ENCODE measurements at places on chromosomes 2 and 18. TPM values are rescaled to one million over a fixed set of nuclear protein-coding genes. Genes with fewer than 3 reads are reported as not detected.

Gene TMEM185B
- total RNA-seq = 23.9 TPM

Gene DYNAP
- not detected for total RNA-seq

Gene CABLES1
- total RNA-seq = 71.1 TPM

Gene CXCR1
- total RNA-seq = not detected

DNA sequence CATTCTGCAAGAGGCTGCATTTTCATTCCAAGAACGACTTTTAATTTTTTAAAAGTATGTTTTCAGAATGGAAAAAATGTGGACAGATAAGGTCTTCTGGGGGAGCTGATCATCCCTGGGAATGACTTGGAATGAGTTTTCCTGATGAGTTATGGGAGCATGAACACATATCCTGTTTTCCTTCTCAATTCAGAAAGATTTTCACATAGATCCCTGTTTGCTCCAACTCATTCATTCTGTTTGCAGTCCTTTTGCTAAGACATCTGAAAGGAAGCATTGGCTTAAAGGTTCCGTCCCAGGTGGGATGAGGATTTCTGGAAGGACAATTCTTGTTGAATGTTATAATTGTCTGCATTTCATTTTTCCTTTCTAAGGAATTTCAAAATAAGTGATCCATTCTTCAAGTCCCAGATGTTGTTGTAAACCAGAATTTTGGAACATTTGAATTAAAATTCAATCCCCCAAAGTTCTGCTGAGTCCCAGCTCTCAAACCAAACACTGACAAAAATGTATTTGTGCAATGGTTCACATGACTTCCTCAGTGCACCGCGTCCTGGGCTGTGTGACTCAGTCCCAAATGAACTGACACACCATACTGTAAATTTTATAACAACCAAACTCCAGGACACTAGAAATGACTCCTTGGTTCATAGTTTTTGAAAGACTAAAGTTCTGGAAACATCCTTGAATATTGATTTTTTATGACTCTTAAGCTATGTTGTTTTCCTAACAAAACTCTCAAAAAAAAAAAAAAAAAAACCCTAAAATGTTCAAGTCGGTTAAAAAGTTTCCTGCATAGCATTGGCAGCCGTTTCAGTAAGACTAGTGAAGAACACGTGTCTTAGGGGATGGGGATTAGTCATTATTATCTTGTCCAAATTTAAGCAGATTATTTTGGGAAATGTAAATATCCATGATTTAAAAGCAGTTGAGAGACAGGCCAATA lies 281.8 kb upstream of the TCF4 start:
- no peak overlapping the region for H3K4me3 ChIP-seq
- H3K36me3 ChIP-seq = no peaks in the 10 kb centered on the region
- no peaks in the 10 kb centered on the region for H3K27me3 ChIP-seq
- DNase-seq = peak; percentile 47
- no peak overlapping the region for H3K27ac ChIP-seq

GRCh38 chr18:4369705-4370104 lies 85.4 kb downstream of the DLGAP1 start:
- no peak overlapping the region for H3K4me3 ChIP-seq
- no peaks in the 10 kb centered on the region for H3K27me3 ChIP-seq
- DNase-seq = no peak
- H3K36me3 ChIP-seq = no peaks in the 10 kb centered on the region
- no peaks in the 10 kb centered on the region for H3K4me1 ChIP-seq

DNA sequence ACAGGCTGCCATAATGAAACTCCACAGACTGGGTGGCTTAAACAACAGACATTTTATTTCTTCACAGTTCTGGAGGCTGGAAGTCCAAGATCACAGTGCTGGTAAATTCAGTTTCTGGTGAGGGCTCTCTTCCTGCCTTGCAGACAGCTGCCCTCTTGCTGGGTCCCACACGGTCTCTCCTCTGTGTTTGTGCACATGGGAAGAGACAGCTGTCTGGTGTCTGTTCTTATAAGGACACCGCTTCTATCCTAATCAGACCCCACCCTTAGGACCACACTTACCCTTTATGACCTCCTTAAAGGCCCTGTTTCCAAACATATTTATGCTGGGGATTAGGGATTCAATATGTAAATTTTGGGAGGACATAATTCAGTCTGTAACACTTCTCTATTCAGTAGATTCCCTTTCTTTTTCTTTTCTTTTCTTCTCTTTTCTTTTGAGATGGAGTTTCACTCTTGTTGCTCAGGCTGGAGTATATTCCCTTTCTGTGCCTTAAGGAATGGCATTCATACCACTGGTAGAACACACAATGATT lies 18.9 kb downstream of the CTIF start:
- H3K4me1 ChIP-seq = peaks cover 10% of the 10 kb centered on the region
- H3K27me3 ChIP-seq = no peaks in the 10 kb centered on the region
- H3K27ac ChIP-seq = no peak overlapping the region
- peaks cover 3% of the 10 kb centered on the region for H3K36me3 ChIP-seq
- no peak for DNase-seq
- no peak overlapping the region for H3K4me3 ChIP-seq

GRCh38 chr18:76263046-76264005 lies 231.7 kb downstream of the ZNF516 start:
- no peak for DNase-seq
- H3K27me3 ChIP-seq = no peaks in the 10 kb centered on the region
- no peak overlapping the region for H3K4me3 ChIP-seq
- H3K4me1 ChIP-seq = no peaks in the 10 kb centered on the region
- H3K27ac ChIP-seq = no peak overlapping the region

DNA sequence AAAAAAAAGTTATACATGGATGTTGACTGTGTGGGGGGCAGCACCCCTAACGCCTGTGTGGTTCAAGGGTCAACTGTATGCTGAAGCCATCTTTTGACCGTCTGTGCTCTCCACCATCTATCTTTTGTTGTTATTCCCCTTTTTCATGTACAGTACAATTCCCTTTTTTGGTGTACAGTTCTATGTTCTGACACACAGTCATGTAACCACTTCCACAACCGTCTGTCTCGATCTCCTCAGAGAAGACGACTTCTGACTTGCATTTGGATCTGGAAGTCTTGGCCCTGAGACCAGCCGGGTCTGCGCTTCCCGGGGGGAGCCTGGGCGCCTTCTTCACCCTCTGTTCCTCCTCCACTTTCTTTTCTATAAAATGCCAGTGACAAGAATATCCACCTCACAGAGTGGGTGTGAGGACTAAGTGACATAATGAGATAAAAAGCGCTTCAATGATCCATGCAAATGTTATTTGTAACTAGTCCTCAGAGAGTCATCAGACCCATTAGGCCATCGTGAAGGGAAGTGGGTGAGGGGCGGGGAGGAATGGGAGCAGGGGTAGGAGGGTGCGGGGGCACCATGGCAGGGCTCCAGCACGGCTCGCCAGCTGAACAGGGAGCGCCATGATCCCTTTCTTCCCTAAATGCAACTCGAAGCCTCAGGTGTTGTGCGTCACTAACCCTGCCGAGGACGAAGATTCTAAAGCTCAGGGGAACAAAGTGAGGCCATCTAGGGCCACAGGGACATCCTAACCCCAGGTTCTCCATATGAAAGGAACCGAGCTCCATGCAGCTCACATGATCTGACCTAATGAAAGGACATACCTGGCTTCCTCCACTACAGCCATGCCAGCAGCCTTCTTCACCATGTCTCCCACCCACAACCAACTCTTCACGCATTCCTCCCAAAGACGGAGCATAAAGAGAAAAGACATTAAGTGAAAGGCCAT lies 16.6 kb downstream of the ADCY3 start:
- H3K27me3 ChIP-seq = no peaks in the 10 kb centered on the region
- no peak overlapping the region for H3K27ac ChIP-seq
- no peaks in the 10 kb centered on the region for H3K4me1 ChIP-seq
- no peak for DNase-seq
- H3K36me3 ChIP-seq = no peaks in the 10 kb centered on the region
- H3K4me3 ChIP-seq = no peak overlapping the region

- H3K4me3 ChIP-seq = no peak overlapping the region
- peaks cover 1% of the 10 kb centered on the region for H3K27me3 ChIP-seq
- H3K36me3 ChIP-seq = no peaks in the 10 kb centered on the region
- no peaks in the 10 kb centered on the region for H3K4me1 ChIP-seq
- DNase-seq = no peak
Measured at GRCh38 chr2:40210344-40210967, 241.4 kb downstream of the SLC8A1 start.

- H3K27me3 ChIP-seq = no peaks in the 10 kb centered on the region
- H3K4me3 ChIP-seq = no peak overlapping the region
- H3K36me3 ChIP-seq = peaks cover 3% of the 10 kb centered on the region
- H3K27ac ChIP-seq = no peak overlapping the region
- H3K4me1 ChIP-seq = no peaks in the 10 kb centered on the region
- peak; percentile 20 for DNase-seq
Measured at GRCh38 chr2:44342854-44343253, 18.4 kb downstream of the PREPL start.

- no peak for DNase-seq
- H3K4me3 ChIP-seq = no peak overlapping the region
- H3K27me3 ChIP-seq = no peaks in the 10 kb centered on the region
- no peak overlapping the region for H3K27ac ChIP-seq
- H3K36me3 ChIP-seq = peaks cover 8% of the 10 kb centered on the region
Measured at GRCh38 chr2:11771971-11772615, 25.7 kb downstream of the LPIN1 start.

- H3K4me3 ChIP-seq = no peak overlapping the region
- H3K36me3 ChIP-seq = no peaks in the 10 kb centered on the region
- peaks cover 19% of the 10 kb centered on the region for H3K4me1 ChIP-seq
- DNase-seq = no peak
- H3K27me3 ChIP-seq = no peaks in the 10 kb centered on the region
Measured at GRCh38 chr2:66442516-66443185, 7.7 kb downstream of the MEIS1 start.

DNA sequence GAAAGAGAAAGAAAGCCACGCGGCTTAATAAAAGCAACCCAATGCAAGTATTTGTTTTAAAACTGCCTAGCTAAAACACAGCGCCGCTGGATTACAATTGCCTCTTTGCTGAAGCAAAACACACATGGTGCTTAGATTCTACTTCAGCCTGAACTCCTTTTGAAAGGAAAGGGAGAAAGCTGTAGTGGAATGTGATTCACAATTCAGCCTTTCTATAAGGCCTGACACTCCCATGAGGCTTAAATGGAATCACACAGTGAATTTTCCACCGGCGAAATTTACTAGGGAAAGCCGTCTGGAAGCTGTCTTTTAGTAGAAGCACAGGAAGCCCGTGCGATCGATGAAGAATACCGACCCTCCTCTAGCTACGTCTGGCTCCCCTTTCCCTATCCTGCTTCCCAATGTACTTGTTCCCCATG lies 348.0 kb downstream of the DLGAP1 start:
- H3K4me1 ChIP-seq = no peaks in the 10 kb centered on the region
- no peaks in the 10 kb centered on the region for H3K27me3 ChIP-seq
- DNase-seq = no peak
- no peak overlapping the region for H3K27ac ChIP-seq

DNA sequence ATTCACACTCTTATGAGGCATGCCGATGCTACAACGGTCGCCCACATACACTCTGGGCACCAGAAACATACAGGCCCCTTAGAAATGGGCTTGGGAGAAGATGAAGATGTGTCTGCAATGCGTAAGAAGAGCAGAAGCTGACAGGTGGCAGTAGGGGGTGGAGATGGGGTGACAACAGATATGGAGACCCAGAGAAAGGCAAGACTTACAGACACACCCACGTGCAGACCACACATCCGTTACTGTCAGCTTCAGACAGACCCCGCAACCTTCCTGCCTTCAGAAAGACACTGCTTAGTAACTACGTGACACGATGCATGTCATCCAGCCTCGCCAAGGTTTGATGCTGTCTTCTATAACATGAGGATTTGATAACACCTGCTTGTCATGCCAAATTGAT lies 89.5 kb downstream of the ZFP36L2 start:
- no peak overlapping the region for H3K27ac ChIP-seq
- H3K36me3 ChIP-seq = no peaks in the 10 kb centered on the region
- no peaks in the 10 kb centered on the region for H3K27me3 ChIP-seq
- no peak for DNase-seq
- no peak overlapping the region for H3K4me3 ChIP-seq
- H3K4me1 ChIP-seq = peaks cover 9% of the 10 kb centered on the region

GRCh38 chr18:51957001-51957400 lies 383.0 kb upstream of the DCC start:
- no peaks in the 10 kb centered on the region for H3K4me1 ChIP-seq
- H3K27me3 ChIP-seq = no peaks in the 10 kb centered on the region
- no peak overlapping the region for H3K27ac ChIP-seq
- no peak overlapping the region for H3K4me3 ChIP-seq

GRCh38 chr2:235049069-235049468 lies 97.3 kb downstream of the SH3BP4 start:
- peaks cover 15% of the 10 kb centered on the region for H3K4me1 ChIP-seq
- H3K36me3 ChIP-seq = peaks cover 19% of the 10 kb centered on the region
- H3K4me3 ChIP-seq = no peak overlapping the region
- H3K27me3 ChIP-seq = no peaks in the 10 kb centered on the region
- no peak overlapping the region for H3K27ac ChIP-seq
- no peak for DNase-seq

GRCh38 chr2:152924722-152925121 lies 206.3 kb downstream of the ARL6IP6 start:
- H3K36me3 ChIP-seq = no peaks in the 10 kb centered on the region
- no peaks in the 10 kb centered on the region for H3K4me1 ChIP-seq
- no peaks in the 10 kb centered on the region for H3K27me3 ChIP-seq
- no peak overlapping the region for H3K27ac ChIP-seq

DNA sequence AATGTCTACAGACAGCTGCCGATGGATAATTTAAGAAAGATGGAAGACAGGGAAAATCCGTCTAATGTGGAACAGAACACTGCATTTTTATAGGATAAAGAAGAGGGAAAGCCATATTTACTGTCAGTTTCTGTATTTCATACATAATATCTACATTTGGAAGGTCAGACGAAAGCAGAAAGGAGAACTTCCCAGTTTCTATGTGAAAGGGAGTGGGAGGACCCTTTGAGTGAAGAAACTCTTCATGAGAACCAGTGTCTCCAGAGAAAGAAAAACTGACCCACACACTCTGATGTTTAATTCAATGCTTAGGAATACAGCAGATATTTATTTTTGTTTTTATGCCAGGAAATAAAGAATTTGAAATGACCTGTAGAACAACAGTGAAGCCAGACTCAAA lies 127.2 kb downstream of the CALCRL start:
- H3K27me3 ChIP-seq = no peaks in the 10 kb centered on the region
- H3K36me3 ChIP-seq = no peaks in the 10 kb centered on the region
- H3K27ac ChIP-seq = peak overlapping the region; percentile 94

- H3K4me1 ChIP-seq = peaks cover 16% of the 10 kb centered on the region
- no peak overlapping the region for H3K27ac ChIP-seq
- no peak overlapping the region for H3K4me3 ChIP-seq
- H3K27me3 ChIP-seq = peaks cover 3% of the 10 kb centered on the region
Measured at GRCh38 chr2:178075006-178075326, 2.4 kb upstream of the PDE11A start.

Measured in endothelial cell of umbilical vein (primary cell).